Chondrocyte (in vitro differentiated cells): ENCODE measurements at places on chromosomes 7 and 10. TPM values are rescaled to one million over a fixed set of nuclear protein-coding genes. Genes with fewer than 3 reads are reported as not detected.

The MCM10 gene
- total RNA-seq, result 2.2 to 13.9 TPM (median 3.7 TPM) in 3 replicates

The PLAC9 gene
- total RNA-seq, result 121 to 198 TPM (median 193 TPM) in 3 replicates

The ANXA8L1 gene
- 0.27 to 0.97 TPM in 2 of 3 replicates, not detected in the other for total RNA-seq

The WNT8B gene
- not detected in 3 replicates for total RNA-seq

The TMEM26 gene
- total RNA-seq, result 0.92 to 1.9 TPM (median 1.0 TPM) in 3 replicates

The MYOZ1 gene
- 4.2 to 18.4 TPM (median 5.2 TPM) in 3 replicates for total RNA-seq

The GJD4 gene
- not detected in 3 replicates for total RNA-seq

The UCN3 gene
- total RNA-seq, result not detected in 3 replicates

The PRR15 gene
- total RNA-seq, result 2.5 to 6.3 TPM (median 2.7 TPM) in 3 replicates

The DDC gene
- not detected in 3 replicates for total RNA-seq

The MYL7 gene
- total RNA-seq, result not detected in 3 replicates

The ABCB1 gene
- total RNA-seq, result not detected in 3 replicates

The LRRD1 gene
- total RNA-seq, result 0.22 to 0.41 TPM in 2 of 3 replicates, not detected in the other

The PAPSS2 gene
- total RNA-seq, result 61.5 to 71.6 TPM (median 66.2 TPM) in 3 replicates

The TMEM229A gene
- total RNA-seq, result not detected in 3 replicates

The CAV1 gene
- total RNA-seq, result 230 to 297 TPM (median 296 TPM) in 3 replicates

The NCF1 gene
- not detected in 3 replicates for total RNA-seq

The PRRT4 gene
- 0.42 to 1.4 TPM (median 0.46 TPM) in 3 replicates for total RNA-seq

The ST8SIA6 gene
- total RNA-seq, result 0.24 TPM in 1 of 3 replicates, not detected in the others

The HMX3 gene
- total RNA-seq, result not detected in 3 replicates

The ACSL5 gene
- total RNA-seq, result 0.15 to 0.53 TPM (median 0.27 TPM) in 3 replicates

The LLCFC1 gene
- total RNA-seq, result not detected in 3 replicates

The EMX2 gene
- total RNA-seq, result 4.7 TPM in 1 of 3 replicates, not detected in the others

The VDAC2 gene
- total RNA-seq, result 142 to 161 TPM (median 155 TPM) in 3 replicates

The TSC22D4 gene
- total RNA-seq, result 24.0 to 34.1 TPM (median 33.0 TPM) in 3 replicates

The AVL9 gene
- total RNA-seq, result 27.2 to 30.4 TPM (median 27.9 TPM) in 3 replicates

The NPFFR1 gene
- total RNA-seq, result not detected in 3 replicates

The ACHE gene
- 1.4 to 2.9 TPM (median 2.6 TPM) in 3 replicates for total RNA-seq

The PRSS1 gene
- total RNA-seq, result not detected in 3 replicates

The C10orf67 gene
- not detected in 3 replicates for total RNA-seq

The CPN1 gene
- total RNA-seq, result not detected in 3 replicates

The PDLIM1 gene
- total RNA-seq, result 94.1 to 113 TPM (median 110 TPM) in 3 replicates

The GNAI1 gene
- 26.1 to 29.1 TPM (median 27.4 TPM) in 3 replicates for total RNA-seq

The OR2A12 gene
- not detected in 3 replicates for total RNA-seq

The SDK1 gene
- total RNA-seq, result 9.5 to 12.2 TPM (median 10.9 TPM) in 3 replicates

The OPN1SW gene
- not detected in 3 replicates for total RNA-seq

The ZNF804B gene
- total RNA-seq, result not detected in 3 replicates

The CRYGN gene
- total RNA-seq, result not detected in 3 replicates

The TRIM74 gene
- 0.49 to 0.75 TPM (median 0.60 TPM) in 3 replicates for total RNA-seq
